Breast epithelium (tissue), 4 donors: ENCODE measurements at places on chromosomes 6 and 20. TPM values are rescaled to one million over a fixed set of nuclear protein-coding genes. Genes with fewer than 3 reads are reported as not detected.

- H3K27me3 ChIP-seq: no peaks in the 10 kb centered on the region
- no peaks in the 10 kb centered on the region for H3K4me1 ChIP-seq
- H3K36me3 ChIP-seq: peaks cover 16% of the 10 kb centered on the region
- no peak for DNase-seq
- no peak overlapping the region for H3K4me3 ChIP-seq
Measured at GRCh38 chr6:152209211-152209610, 401.7 kb downstream of the ESR1 start.

GRCh38 chr6:37160922-37161778, 8.8 kb upstream of the PIM1 start:
- no peaks in the 10 kb centered on the region for H3K27me3 ChIP-seq
- no peaks in the 10 kb centered on the region for H3K36me3 ChIP-seq
- DNase-seq: no peak

- DNase-seq: no peak
- peaks cover 6% of the 10 kb centered on the region for H3K4me1 ChIP-seq
- no peak overlapping the region for H3K4me3 ChIP-seq
- H3K27me3 ChIP-seq: no peaks in the 10 kb centered on the region
- H3K27ac ChIP-seq: no peak overlapping the region
Measured at GRCh38 chr6:20875369-20875963, 341.2 kb downstream of the CDKAL1 start.

The OPRL1 gene
- total RNA-seq: 3.4 TPM

- DNase-seq: no peak
- no peak overlapping the region for H3K4me3 ChIP-seq
- no peak overlapping the region for H3K27ac ChIP-seq
- no peaks in the 10 kb centered on the region for H3K27me3 ChIP-seq
- H3K4me1 ChIP-seq: no peaks in the 10 kb centered on the region
- H3K36me3 ChIP-seq: no peaks in the 10 kb centered on the region
Measured at GRCh38 chr6:138682704-138683527, 90.7 kb upstream of the CCDC28A start.

The TUBB2B gene
- total RNA-seq: 4.2 TPM

GRCh38 chr20:41769592-41770018, 151.4 kb upstream of the CHD6 start:
- no peak overlapping the region for H3K27ac ChIP-seq
- no peaks in the 10 kb centered on the region for H3K27me3 ChIP-seq
- no peaks in the 10 kb centered on the region for H3K4me1 ChIP-seq
- no peak overlapping the region for H3K4me3 ChIP-seq
- H3K36me3 ChIP-seq: no peaks in the 10 kb centered on the region

DNA sequence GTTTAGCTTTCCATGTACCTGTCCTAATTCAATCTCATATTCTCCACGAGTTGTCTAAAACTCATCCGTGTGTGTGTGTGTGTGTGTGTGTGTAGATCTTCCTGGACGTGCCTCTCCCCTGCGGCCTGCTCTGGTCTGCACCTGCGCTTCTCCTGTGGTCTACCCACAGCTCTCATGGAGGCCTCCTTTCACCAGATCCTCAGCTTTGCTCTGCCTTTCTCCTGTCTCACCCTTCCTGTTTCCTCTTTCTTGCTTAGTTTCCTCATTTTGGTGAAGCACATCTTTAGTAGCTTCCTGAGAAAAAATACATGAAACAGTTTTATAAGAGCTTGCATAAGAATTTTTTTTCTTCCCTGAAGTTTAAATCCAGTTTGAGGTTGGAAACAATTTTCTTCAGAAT, 18.1 kb downstream of the SLX4IP start:
- no peak overlapping the region for H3K27ac ChIP-seq
- no peaks in the 10 kb centered on the region for H3K27me3 ChIP-seq
- H3K36me3 ChIP-seq: no peaks in the 10 kb centered on the region
- DNase-seq: no peak
- no peak overlapping the region for H3K4me3 ChIP-seq

The RBPJL gene
- not detected for total RNA-seq

The CST7 gene
- 2.5 TPM for total RNA-seq

DNA sequence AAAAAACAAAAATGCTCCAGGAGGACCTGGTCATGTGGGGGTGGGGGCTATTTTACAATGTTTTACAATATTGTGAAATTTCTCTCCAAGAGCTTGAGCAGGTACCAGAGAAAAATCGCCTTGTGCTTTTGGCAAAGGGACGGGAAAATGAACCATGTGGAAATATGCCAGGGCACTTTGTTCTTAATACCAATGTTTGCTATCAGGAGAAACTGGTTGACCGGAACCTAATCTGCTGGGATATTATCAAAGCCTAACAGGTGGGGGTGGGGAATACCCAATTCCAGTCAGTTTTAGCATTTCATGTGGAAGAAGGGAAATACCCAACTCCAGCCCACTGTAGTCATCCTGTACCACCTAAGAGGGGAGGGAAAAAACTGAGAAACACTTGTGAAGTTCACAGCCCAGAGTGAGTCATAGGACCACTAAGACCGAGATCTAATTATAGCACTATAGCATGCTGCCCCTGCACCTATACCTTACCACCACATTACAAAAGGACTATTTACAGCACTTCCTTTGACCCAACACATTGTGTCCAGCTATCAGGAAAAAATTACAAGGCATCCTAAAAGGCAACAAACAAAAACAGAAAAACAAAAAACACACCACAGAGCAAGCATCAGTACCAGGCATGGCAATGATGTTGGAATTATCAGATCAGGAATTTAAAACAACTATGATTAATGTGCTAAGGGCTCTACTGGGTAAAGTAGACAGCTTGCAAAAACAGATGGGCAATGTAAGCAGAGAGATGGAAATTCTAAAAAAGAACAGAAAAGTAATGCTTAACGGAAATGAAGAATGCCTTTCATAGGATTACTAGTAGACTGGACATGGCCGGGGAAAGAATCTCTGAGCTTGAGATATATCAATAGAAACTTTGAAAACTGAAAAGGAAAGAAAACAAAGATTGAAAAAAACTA, 84.1 kb upstream of the POPDC3 start:
- H3K4me1 ChIP-seq: no peaks in the 10 kb centered on the region
- no peak for DNase-seq
- no peak overlapping the region for H3K4me3 ChIP-seq
- no peak overlapping the region for H3K27ac ChIP-seq
- no peaks in the 10 kb centered on the region for H3K27me3 ChIP-seq
